ENCODE measurements at places on chromosomes 12 and 14. TPM values are rescaled to one million over a fixed set of nuclear protein-coding genes. Genes with fewer than 3 reads are reported as not detected.

Gene GPR137C
- total RNA-seq: 0.67 TPM

Gene SVOP
- total RNA-seq: not detected

Gene ERP27
- 12.9 TPM for total RNA-seq

Gene DLST
- 99.2 TPM for total RNA-seq

Gene NFATC4
- total RNA-seq: not detected

Gene EXOC3L4
- not detected for total RNA-seq

Gene ACOT6
- total RNA-seq: not detected

Gene ADSS1
- total RNA-seq: 0.96 TPM

Gene CELA1
- total RNA-seq: 0.51 TPM

Gene BEGAIN
- 1.2 TPM for total RNA-seq

Gene PLEKHG7
- not detected for total RNA-seq

Gene ABCD4
- total RNA-seq: 54.8 TPM

Gene GPR68
- 23.9 TPM for total RNA-seq

Gene POMT2
- total RNA-seq: 13.1 TPM

Gene SLC10A1
- not detected for total RNA-seq

Gene HOXC13
- total RNA-seq: not detected

Gene KERA
- not detected for total RNA-seq

Gene LRRC43
- not detected for total RNA-seq

Gene HCAR1
- 0.46 TPM for total RNA-seq

Gene C12orf56
- 0.13 TPM for total RNA-seq

Gene NUDT14
- 42.4 TPM for total RNA-seq

Gene CPNE8
- total RNA-seq: 2.8 TPM

Gene EAPP
- total RNA-seq: 40.2 TPM

Gene RIPK3
- 35.0 TPM for total RNA-seq

Gene SSPN
- not detected for total RNA-seq

Gene MANSC4
- not detected for total RNA-seq

Gene IGFBP6
- not detected for total RNA-seq

Gene SYCP3
- total RNA-seq: 0.43 TPM

Gene NR2C1
- total RNA-seq: 39.5 TPM

Gene SERPINA10
- total RNA-seq: not detected
